ENCODE measurements at places on chromosomes 2 and 18.

DNA sequence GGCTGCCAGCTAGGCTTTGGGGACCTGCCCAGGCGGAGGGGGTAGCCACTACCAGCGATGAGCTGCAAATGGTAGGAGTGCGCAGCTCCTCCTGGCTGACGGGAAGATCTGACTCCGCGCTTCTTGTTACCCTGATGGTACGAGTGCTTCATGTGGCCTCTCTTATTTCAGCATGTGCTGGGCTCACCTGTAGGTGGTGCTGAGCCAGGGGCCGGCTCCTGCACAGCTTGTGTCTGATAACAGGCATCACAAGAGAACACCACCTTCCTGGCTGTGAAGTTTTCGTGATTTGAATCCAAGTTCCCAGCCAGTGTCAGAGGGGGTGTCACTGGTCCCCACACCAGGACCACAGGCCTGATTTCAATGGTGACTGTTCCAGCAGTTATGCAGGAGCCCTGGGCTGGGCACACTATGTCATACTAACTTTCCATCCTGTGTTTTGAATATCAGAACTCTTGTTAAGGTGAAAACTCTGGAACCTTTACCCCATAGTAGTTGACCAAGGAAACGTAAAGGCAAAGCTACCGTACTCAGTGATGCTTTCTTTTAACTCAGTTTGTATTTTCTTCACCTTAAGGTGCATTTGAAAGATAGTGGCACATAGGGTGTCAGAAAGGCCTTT, 28.0 kb downstream of the APCDD1 start:
- no peak for DNase-seq

- DNase-seq: no peak
Observed at GRCh38 chr2:147149575-147150240, 695.1 kb upstream of the ACVR2A start.

GRCh38 chr2:95353055-95353575, 49.4 kb upstream of the FAHD2A start:
- DNase-seq: no peak

- DNase-seq: no peak
Observed at GRCh38 chr2:231676243-231676642, 32.1 kb upstream of the PTMA start.

- DNase-seq: no peak
Observed at GRCh38 chr2:221716426-221717303, 144.6 kb upstream of the EPHA4 start.

DNA sequence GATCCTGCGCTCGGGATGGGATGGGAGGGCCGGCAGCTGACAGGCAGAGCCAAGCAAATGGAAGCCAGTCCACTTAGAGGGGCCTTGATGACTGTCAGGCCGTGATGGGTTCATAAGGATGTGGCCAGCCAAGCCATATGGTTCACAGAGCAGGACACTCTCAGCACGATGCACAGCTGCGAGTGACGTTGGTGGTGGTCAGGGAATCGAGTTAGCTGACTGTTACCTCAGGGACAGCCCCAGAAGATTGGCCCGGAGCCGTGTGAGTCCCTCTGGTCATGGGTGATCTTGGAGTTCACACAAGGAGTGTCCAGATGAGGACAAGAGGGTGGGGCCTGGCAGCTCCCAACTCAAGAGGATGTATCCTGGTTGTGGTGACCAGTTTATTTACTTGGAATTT, 70.2 kb downstream of the TPGS2 start:
- DNase-seq: no peak

DNA sequence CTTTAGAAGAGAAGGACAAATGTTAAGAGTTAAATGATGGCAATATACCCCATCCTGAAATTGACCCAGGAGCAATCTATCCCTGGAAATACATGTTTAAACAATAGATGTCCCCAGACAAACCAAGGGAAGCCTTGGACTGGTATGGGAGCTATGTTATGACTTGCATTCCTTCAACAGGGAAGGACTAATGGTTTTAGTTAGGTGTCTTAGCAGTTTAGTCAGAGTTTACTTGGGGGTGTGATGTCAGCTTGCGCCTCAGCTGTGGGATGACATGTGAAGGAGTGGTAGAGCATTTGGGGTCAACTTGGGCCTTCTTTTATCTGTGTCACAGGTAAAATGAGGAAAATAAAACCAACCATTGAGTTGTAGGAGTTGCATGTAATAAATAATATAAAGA, 36.8 kb downstream of the SPC25 start:
- DNase-seq: no peak

GRCh38 chr2:144682248-144682647, 162.3 kb upstream of the ZEB2 start:
- DNase-seq: no peak

DNA sequence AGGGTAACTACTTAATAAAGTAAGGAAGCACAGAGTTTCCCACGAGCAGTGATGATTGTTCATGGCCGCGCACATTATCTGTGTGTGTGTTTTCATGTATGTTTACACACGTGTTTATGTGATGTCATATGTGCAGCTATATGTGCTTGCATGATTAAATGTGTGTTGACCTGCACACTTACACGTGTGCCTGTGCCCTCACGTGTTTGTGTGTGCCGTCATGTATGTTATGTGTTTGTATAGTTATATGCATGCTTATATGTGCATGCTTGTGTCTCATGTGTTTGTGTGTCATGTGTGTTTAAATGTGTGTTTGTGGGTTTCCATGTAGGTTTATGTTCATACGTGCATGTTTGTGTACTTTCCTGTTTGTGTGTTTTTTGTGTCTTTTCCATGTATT, 782.3 kb downstream of the GALR1 start:
- no peak for DNase-seq

DNA sequence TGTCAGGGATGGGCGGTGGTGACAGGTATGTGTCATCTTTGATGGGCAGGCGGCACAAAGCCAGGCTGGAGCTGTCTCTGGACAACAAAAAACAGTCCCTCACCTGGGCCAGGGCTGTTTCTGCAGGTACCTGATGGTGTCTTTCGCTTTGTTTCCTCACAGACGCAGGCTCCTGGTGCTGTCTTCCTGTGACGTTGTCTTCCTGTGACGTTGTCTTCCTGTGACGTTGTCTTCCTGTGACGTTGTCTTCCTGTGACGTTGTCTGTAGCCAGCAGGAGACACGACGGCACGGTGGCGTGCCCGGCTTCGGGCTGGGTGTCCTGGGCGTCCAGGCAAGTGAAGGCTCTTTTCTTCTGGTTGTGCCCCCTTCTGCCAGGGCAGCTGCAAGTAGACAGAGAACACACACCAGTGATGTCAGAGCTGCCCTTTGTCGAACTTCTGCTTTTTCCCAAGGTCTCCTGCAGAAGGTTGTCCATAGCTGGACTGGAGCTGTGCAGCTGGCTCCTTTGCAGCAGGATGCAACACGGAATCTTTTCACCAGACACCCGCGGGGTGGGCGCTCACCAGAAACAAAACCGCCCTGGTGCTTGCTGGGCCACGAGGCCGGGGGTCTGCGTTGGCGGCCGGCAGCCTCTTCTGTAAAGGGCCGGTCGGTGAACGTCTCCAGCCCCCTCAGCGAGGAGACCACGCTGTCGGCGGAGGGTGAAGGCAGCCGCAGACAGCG, 21.1 kb downstream of the GPR35 start:
- no peak for DNase-seq

DNA sequence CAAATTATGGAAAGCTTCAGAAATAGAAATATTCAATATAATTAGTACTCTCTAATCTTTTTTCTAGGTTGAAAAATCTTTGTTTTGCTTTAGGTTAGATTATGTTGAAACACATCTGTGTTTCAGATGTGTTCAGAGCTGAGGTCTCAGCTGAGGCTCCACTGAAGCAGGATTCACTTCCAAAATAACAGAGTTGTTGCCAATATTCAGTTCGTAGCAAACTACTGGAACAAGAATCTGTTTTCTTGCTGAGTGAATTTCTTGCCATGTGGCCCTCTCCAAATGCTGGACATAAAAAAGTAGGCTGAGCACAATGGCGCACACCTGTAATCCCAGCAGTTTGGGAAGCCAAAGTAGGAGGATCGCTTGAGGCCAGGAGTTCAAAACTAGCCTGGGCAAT, 8.7 kb downstream of the PHOSPHO2 start:
- DNase-seq: no peak

DNA sequence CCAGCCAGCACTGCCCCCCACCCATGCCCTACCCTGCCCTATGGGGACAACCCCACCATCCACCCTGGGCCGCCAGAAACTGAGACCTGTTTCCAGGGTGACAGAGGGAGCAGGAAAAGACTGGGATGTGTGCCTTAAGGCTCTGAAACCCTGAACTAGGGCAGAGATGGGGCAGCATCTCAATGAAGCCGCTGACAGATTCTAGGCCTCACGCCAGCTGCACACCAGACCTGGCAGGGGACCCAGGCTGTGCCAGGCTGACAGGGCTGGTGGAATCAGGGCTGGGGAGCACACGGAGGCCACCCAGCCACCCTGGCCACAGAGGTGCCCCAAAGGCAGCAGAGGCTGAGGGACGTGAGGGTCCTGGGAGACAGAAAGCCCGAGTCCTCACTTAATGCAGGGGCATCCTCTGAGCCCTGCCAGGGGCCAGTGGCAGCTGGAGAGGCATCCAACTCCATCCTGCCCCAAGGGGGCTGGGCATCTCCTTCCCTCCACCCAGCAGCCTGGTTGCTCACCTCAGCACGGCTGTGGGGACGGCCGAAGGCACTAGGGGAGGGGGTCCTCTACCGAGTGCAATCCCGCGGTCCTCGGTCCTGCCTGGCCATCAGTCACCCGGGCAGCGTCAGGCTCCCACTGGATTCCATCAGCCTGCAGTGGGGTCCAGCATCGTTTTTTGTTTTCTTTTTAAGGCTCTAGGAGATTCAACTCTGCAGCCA, 169.2 kb downstream of the ZFP36L2 start:
- no peak for DNase-seq

DNA sequence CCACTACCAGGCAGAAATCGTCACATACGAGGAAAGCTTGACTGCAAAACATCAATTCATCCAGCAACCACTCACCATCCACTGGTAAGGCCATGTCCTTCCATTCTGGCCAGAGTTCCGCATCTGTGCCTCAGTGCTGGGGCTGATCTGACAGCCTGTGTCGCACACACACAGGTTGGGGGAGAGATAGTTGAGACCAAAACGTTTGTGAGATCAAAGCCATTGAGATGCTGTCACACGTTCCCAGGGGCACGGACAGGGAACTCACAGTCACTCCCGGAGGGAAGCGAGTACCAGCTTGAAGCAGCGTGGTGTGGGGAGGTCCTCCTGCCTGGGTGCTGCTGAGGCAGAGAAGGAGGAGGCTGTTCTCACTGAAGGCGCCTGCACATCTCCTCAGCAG, 458.5 kb upstream of the SALL3 start:
- DNase-seq: no peak

DNA sequence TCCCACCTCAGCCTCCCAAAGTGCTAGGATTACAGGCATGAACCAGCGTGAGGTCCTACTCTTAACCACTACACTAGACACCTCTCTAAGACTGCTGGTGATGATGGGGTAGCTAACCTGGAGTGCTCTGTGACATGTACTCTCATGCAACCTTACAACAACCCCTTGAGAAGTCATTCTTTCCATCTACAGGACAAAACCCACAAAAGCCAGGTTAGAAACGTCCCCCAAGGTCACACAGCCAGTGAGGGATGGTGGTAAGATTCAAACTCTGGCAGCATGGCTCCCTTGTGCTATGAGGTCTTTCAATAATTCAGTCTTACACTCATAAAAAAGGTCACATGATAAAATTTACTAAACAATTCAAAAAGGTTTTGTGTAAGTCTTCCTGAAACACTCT, 94.8 kb upstream of the SERTAD2 start:
- DNase-seq: no peak

DNA sequence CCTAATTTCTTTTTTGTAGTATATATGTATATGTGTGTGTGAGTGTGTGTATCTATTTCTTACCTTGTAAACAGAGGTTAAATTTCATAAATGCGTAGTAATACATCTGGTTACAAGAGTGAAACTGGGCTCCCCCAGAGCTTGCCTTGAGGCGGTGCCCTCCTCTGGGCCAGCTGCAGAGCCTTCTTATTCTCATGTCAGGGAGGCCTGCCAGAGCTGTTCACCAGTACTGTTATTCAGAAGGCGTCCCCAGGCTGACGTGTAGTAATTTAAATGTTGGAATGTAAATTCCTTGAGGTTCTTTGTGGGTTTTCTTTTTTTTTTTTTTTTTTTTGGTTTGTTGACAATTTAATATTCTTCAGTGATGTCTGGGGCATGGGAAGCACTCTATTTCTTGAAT, 11.2 kb downstream of the COPS8 start:
- no peak for DNase-seq

- DNase-seq: no peak
Observed at GRCh38 chr2:56803596-56803995, 619.8 kb downstream of the CCDC85A start.

DNA sequence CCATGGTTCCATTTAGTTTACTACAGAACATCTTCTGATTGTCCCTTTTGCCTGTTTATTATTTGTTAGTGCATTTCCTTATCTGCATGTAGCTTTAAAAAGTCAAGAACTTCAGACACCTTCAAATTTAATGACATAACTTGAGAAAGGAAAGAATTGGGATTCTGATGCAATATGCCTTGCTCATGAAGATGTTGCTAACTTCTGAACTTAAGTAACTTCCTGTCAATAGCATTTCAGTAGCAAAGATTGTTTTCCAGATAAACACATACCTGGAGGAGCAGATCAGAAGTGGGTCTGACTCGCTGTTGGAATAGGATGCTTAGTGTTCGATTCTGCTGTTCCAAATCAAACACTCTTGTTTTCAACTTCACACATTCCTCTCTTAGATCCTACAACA, 190.2 kb upstream of the LYPD1 start:
- DNase-seq: no peak

DNA sequence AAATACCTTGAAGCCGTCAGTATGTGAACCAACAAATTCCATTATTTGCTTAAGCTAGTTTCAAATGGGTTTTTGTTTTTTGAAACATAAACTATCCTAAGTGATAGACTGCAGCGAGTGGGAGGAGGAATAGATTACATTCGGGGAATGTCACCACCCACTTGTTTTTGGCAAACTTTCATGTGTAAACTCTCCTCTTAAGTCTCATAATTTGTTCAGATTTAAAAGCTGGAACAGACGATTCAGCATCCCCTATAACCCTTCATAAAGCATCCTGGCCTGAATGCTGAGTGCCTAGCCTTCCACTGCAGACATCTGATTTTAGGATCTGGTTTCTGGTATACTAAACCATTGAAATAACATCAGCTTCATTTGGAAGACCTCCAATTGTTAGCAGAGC, 51.0 kb downstream of the CPO start:
- DNase-seq: no peak

- no peak for DNase-seq
Observed at GRCh38 chr2:20370191-20370590, 19.5 kb upstream of the PUM2 start.

- DNase-seq: no peak
Observed at GRCh38 chr2:241095594-241096290, 6.3 kb downstream of the MTERF4 start.

- no peak for DNase-seq
Observed at GRCh38 chr18:36665952-36666351, 162.8 kb downstream of the TPGS2 start.

DNA sequence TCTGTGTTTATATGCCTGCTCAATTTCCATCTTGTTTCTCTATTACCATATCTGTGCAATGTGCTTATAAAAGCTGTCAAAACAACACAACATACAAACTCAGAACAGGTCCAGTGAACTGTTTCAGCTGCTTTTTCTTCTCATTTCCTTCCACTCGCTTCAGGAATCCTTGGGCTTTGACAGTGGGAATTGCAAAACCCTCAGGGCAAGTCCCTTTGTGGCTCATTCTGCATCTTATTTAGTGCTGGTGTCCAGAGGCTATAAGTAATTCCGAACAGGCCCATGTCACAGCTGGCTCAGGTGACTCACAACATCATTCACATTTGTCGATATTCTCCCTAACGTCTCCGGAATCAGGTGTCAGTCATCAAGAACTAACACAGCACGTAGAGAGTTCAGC, 309.9 kb upstream of the ZNF521 start:
- no peak for DNase-seq
